ENCODE measurements at places on chromosomes 11 and 22.

- no peak for DNase-seq
These were observed 11.4 kb downstream of the ALDH3B2 start for GRCh38 chr11:67662835-67663531.

- DNase-seq = no peak
These were observed 165.2 kb downstream of the PGR start for GRCh38 chr11:100964435-100964834.

GRCh38 chr22:46777609-46777970 lies 15.1 kb downstream of the TBC1D22A start:
- no peak for DNase-seq

- DNase-seq = no peak
These were observed 25.9 kb downstream of the APOBEC3H start for GRCh38 chr22:39122772-39123470.

DNA sequence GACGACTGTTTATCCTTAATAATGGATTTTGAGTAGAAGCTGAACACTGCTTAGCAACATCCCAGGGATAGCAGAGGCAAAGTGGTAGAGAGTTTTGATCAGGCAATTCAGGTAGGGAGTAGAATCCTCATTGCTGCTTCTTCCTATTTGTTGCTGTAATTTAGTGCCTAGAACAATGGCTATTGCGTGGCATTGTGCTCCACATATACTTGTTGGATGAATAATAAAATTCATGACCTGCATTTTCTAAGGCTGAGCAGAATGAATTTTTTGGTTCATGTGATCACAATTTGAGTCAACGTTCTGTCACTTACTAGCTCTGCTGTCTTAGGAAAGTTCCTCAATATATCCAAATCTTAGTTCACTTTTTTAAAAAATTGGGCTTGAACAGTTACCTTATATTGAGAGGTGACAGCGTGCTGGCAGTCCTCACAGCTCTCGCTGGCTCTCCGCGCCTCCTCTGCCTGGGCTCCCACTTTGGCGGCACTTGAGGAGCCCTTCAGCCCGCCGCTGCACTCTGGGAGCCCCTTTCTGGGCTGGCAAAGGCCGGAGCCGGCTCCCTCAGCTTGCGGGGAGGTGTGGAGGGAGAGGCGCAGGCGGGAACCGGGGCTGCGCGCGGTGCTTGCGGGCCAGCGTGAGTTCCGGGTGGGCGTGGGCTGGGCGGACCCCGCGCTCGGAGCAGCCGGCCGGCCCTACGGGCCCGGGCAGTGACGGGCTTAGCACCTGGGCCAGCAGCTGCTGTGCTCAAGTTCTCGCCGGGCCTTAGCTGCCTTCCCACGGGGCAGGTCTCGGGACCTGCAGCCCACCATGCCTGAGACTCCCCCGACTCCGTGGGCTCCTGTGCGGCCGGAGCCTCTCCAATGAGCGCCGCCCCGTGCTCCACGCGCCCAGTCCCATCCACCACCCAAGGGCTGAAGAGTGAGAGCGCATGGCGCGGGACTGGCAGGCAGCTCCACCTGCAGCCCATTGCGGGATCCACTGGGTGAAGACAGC lies 350.6 kb downstream of the ETS1 start:
- no peak for DNase-seq
